ENCODE measurements at places on chromosomes 12 and 14.

DNA sequence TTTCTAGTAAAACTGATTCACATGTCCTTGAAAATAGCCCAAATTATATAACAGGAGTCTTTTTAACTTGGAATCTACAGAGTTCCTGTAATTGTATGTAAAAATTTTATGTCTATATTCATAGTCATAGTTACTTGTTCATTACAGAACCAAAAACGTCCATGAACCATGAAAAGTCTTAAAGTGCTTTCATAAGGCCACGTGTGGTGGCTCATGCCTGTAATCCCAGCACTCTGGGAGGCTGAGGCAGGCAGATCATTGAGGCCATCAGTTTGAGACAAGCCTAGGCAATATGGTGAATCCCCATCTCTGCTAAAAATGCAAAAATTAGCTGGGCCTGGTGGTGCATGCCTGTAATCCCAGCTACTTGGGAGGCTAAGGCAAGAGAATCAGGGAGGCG, 48.4 kb downstream of the GALNT4 start:
- DNase-seq = no peak

DNA sequence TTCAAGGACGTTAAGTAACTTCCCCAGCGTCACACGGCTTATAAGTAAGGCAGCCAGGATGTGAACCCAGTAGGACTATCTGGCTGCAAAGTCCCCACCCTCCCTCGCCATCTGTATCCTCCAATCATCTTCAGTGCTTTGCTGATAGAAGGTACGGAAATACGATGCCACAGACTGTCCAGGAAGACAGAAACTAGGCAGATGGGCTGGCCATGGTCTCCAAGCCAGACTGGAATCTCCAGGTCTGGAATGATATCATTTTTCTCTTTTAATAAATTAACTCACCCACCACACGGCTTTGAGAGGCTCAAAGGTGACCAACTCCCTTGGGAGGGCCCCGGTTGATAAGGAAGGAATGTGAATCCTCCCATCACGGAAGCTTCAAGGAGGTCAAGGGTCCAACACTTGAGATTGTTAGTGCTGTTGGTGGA, 16.3 kb upstream of the BDKRB1 start:
- no peak for DNase-seq

DNA sequence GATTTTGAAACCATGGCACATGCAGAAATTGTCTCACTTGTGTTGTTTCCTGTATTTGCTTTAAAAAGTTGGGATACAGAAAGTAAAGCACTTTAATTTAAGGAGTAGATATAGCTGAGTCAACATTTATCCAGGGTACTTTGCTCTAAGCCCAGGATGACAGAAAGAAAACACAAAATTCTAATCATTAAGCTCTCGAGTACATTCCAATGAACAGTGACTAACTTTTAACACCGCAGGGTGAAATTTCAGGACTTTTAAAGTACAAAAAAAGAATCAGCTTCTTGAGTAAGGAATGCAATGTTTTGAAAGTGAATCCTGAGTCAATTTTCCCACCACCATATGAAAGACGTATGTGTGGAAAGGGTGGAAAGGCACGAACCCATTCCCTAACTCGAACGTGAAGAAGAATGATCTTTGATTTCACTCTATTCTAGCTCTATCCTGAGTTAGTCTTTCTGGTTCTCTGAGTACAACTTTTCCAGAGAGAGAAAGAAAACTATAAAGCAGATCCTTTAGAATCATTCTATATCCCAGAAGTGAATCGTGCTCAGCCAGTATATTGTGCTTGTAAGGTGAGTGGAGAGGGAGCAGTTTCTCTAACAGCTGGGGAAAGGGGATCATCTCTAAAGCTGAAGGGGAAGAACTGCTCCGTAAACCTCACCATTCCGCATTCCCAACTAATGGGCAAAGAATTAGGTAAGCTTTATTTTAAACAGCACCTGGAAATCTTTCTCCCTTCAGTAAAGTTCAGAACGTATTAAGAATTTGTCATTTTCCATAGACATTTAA, 779.0 kb upstream of the FLRT2 start:
- no peak for DNase-seq

- no peak for DNase-seq
These were observed 194.9 kb downstream of the PAH start for GRCh38 chr12:102722147-102722546.

DNA sequence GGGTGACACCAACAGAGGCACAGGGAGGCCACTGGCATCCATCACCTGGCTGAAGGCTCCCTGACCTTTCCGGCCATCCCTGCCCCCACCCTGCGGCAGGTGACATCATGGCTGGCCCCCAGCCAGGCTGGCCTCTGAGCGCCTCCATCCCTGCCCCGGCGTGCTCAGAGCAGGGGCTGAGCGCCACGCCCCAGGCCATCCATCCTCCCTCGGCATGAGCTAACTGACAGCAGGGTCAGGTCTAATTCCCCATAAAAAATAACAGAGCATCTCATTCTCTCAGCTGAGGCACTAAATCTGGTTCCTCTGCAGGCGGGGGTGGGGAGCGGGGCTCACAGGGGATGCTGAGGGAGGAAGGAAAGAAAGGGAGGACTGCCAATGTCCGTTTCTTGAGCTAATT, 50.7 kb downstream of the PRIMA1 start:
- DNase-seq = no peak

DNA sequence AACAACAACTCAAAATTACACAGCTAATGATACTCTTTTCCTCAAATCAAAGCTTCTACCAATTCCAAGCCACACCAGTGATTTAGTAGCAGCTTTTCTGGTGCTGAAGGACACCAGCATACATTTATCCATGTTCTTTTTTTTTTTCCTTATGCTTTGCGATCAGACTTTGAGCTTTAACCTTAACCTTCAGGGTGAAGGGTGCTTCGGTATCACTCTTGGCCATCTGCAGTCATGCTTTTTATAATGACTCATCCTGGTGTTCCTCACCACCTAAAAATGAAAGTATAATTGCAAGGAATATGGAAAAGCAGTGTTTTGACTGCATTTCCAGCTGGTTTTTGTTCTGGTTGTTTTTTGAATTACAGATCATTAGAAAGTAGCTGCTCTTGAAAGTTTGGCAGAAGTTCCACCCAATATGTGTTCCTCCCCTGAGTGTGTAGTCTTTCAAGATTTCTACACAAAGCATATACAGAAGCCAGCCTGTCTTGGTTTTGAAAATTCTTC, 1.3 kb upstream of the SLC41A2 start:
- DNase-seq = no peak

GRCh38 chr12:110726028-110726427, 16.7 kb downstream of the PPP1CC start:
- no peak for DNase-seq

- no peak for DNase-seq
These were observed 191.9 kb downstream of the RGS6 start for GRCh38 chr14:72124171-72124570.

GRCh38 chr12:112096070-112096469, 12.5 kb downstream of the NAA25 start:
- no peak for DNase-seq

DNA sequence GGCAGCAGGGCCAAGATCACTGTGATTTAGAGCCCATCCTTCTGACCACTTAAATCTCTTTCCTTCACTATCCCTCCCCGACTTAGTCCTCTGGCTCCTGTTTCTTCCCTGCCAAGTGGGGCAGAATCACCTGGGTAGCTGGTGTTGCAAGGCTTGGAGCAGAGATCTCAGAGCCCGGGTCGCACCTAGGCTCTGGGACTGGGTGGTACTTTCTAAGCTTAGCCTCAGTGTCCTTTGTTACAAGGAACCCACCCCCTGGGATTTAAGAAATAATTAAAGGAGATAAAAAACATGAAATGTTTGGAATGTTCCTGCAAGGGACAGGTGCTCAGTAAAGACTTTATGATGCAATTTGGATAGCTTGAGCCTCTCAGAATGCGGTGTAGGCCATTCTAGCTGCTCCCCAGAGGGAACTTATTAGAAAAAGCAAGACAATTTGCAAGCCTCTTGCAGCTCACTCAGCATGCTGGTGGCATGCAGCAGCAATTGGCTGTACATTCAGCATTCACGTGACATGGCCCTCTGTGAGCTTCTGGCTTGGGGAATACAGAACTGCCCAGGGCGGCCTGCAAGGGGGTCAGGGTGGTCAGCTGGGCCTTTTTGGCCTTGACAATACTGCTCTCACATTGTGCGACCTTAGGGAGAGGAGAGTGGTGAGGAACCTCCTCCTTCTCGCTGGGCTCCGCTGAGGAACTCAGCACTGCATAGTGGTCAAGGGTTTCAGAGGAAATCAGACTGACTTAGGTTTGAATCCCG, 16.8 kb downstream of the C14orf132 start:
- no peak for DNase-seq

DNA sequence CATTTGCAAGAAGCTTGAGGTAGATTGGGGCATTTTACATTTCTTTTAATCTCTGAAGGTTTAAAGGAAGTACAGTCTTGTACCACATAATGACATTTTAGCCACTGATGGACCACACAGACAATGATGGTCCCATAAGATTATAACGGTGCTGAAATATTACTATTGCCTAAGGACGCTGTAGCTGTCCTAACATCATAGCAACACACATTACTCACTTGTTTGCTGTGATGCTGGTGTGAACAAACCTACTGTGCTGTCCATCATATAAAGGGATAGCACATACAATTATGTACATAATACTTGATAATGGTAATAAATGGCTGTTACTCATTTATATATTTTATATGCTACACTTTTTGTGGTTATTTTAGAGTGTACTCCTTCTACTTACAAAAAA, 127.1 kb upstream of the CPNE8 start:
- DNase-seq = no peak

GRCh38 chr14:68506645-68507419, 286.0 kb downstream of the ZFP36L1 start:
- DNase-seq = no peak

GRCh38 chr12:50564237-50564947, 59.6 kb downstream of the DIP2B start:
- DNase-seq = no peak

DNA sequence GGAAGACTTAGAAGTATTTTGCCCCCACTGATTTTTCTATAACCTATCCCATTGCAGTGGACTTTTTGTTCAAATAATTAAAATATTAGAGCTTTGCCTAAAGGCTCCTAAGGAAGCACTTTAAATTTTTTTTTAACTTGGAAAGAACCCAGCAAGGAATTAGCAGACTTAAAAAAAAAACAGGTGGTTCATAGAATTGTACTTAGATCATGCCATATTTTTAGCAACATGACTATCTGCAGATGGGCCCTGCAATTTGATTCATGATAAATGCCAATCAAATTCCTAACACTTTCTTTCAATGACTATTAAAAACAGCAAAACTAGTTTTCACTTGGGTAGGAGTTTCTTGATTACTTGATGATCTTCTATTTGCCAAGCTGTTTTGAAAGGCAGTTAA, 11.5 kb downstream of the ADAMTS20 start:
- no peak for DNase-seq

DNA sequence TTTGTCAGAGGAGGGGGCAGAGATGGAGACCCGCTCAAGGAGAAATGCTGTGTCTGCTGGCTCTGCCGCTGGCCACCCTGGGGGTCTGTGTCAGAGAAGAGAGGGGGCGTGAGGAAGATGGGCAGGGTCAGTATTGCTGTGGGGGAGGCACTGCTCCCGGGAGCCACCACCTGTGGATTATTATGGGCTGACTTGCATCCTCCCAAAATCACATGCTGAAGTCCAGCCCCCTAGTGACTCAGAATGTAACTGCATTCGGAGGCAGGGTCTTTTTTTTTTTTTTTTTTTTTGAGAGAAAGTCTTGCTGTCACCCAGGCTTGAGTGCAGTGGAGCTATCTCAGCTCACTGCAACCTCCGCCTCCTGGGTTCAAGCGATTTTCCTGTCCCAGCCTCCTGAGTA, 12.3 kb downstream of the ABCD4 start:
- no peak for DNase-seq

DNA sequence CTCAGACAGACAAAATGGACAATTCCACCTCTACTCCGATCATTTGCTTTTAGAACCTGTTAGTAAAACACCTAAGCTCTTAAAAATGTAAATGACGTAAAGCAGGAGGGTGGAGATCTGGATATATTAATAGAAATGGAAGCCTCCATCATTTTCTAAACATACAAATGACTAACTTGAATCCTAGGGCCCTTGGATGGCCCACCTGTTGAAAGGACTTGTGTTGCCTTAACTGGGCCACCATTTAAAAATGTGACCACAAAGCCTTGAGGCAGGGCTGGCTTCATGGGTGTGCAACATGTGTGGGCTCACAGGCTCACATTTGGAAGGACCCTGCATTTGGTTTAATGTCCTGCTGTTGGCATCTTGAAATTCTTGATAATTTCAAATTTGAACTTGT, 131.5 kb upstream of the PRMT8 start:
- DNase-seq = no peak

- DNase-seq = no peak
These were observed 87.9 kb downstream of the PLEKHA5 start for GRCh38 chr12:19217446-19217845.

GRCh38 chr12:127621366-127621765, 645.6 kb upstream of the TMEM132C start:
- no peak for DNase-seq

- no peak for DNase-seq
These were observed 81.7 kb downstream of the TNFAIP2 start for GRCh38 chr14:103204852-103205540.

- no peak for DNase-seq
These were observed 2.1 kb upstream of the SERPINA1 start for GRCh38 chr14:94390372-94391086.

- DNase-seq = no peak
These were observed 179.6 kb downstream of the TMX1 start for GRCh38 chr14:51419685-51420084.
